ENCODE measurements at places on chromosomes 2 and 18.
A peak's percentile ranks its signal among the peaks of the same experiment; 100 is the strongest.

- no peak for DNase-seq
Measured at GRCh38 chr18:59387687-59388565, 28.9 kb upstream of the LMAN1 start.

DNA sequence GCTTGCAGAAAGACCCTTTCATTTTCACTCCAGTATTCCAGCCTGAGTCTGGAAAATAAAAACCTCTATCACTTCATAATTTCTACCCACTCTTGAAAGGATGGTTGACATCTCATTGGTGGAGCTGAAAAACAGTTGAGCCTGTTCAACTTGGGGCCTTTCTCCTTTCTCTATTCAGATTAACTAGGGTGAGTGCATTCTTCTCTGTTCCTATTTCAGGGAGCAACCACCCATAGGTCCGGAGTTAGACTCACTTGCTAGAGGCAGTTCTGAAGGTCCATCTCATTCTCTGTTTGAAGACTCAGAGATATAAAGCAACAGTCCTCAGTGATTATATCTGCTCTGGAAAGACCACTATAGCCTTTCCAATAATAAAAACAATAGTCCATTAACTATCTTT, 167.9 kb upstream of the SPOPL start:
- no peak for DNase-seq

- DNase-seq, result no peak
Measured at GRCh38 chr18:9739516-9739915, 31.4 kb downstream of the RAB31 start.

- no peak for DNase-seq
Measured at GRCh38 chr2:168517816-168518215, 61.7 kb downstream of the CERS6 start.

DNA sequence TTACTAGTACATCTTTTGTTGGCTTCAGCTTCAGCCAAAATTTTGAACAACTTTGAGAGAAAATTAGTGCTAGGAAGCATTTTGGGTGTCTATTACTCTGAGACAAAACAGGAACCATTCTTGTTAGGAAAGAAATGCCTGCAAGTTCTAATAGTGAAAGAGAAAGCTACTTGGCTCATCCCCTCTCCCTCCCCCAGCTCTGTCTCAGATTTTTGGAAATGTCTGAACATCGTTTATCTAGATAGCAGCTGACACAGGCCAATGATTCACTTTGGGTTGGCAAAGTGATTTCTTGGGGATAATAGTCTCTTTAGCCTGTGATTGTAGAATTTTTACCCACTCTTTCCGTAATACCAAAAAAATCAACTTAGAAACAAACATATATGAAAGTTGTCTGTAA, 42.3 kb upstream of the PTPRM start:
- no peak for DNase-seq

DNA sequence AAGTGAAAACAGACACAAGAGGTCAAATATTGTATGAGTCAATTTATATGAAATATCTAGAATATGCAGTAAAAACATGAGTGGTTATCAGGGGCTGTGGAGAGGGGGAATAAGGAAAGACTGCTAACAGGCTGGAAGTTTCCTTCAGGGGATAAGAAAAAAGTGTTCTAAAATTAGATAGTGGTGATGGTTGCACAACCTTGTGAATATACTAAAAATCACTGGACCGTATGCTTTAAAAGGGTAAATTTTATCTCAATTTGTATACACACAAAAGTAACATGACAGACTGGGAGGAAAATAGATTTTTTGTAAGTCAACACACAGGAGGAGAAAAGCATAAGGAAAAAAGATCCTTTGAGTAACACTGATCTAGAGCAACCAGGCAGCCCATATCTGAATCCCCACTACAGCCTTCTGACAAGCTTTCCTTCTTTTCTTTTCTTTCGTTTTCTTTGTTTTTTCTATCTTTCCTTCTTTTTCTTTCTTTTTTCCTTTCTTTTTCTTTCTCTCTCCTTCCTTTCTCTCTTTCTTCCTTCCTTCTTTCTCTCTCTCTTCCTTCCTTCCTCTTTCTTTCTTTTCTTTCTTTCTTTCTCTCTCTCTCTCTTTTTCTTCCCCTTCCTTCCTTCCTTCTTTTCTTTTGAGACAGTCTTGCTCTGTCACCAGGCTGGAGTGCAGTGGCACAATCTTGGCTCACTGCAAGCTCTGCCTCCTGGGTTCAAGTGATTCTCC, 95.4 kb downstream of the AAK1 start:
- no peak for DNase-seq

GRCh38 chr2:30716123-30716900, 90.9 kb downstream of the CAPN13 start:
- DNase-seq, result no peak

DNA sequence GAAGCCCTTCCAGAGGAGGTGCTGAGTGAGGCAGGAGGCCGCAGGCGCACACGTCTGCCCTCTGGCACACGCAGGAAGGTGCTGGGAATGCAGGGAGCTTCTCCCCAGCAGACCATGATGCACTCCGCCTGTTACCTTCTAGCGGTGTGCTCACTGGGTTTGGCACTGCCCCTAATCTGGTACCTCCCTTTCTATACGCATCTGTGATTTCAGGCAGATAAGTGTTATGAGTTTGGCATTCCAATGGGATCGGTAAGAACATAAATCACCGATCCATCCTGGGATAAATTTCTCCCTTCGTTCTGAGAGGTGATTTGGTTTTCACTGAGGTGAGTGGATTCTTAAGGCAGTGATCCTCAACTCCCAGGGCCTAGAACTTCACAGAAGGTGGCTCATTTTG, 34.6 kb downstream of the ODC1 start:
- no peak for DNase-seq

DNA sequence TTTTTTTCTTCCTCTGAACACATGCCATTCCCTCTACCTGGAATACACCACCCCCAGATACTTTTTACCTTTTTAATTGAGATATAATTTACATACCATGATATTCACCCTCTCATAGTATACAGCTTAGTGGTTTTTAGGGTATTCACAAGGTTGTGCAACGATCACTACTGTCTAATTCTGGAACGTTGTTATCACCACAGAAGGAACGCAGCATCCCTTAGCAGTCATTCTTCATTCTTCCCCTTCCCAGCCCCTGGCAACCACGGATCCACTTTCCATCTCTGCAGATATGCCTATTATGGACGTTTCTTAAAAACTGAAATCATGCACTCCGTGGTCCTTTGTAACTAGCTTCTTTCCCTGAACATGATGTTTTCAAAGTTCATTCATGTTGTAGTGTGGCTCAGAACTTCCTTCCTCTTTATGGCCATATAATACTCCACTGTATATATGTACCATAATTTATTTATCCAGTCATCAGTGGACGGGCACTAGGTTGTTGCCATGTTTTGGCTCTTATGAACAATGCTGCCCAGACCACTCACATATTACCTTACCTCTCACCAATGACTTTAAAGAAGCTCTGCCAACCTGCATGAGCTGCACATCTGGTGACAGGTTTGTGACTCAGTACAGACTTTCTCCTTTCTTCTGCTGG, 168.9 kb downstream of the CTIF start:
- no peak for DNase-seq

DNA sequence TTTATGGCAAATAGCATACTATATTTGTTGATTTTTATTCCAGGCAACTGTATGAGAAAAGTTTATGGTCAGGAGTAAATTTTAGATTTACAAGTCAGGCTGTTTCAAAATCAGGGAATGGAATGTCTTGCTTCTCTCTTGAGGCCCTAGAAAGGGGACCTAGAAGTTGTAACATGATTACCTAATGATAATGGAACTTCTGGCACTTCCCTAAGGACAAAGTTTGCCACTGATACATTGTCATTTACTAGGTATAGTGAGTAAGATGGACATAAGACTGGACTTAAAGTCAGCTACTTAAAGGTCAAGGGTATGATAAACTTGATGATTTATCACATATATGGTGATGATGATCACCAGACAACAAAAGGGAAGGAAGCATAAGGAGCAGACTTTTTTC, 103.3 kb upstream of the VRK2 start:
- peak; percentile 50 for DNase-seq

GRCh38 chr2:63875131-63875527, 33.4 kb downstream of the UGP2 start:
- DNase-seq, result peak; percentile 66

DNA sequence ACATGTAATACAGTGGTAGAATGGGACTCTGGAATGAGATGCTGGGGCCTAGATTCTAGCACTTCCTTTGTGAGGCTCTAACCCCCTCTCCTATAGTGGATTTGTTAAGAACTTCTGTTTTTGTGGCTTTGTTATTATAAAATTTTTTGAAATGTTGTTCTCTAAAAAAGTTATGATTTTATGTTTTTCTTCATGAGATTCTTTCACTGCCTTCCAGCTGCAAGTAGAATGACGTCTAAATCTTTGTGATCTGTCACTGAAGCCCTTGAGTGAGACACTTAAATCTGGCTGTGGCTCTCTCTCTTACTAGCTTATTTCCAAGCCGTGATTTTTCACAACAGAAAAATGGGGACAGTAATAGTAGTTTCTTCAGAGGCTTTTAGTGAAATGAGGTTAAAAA, 1.6 kb downstream of the CASP8 start:
- DNase-seq, result no peak

DNA sequence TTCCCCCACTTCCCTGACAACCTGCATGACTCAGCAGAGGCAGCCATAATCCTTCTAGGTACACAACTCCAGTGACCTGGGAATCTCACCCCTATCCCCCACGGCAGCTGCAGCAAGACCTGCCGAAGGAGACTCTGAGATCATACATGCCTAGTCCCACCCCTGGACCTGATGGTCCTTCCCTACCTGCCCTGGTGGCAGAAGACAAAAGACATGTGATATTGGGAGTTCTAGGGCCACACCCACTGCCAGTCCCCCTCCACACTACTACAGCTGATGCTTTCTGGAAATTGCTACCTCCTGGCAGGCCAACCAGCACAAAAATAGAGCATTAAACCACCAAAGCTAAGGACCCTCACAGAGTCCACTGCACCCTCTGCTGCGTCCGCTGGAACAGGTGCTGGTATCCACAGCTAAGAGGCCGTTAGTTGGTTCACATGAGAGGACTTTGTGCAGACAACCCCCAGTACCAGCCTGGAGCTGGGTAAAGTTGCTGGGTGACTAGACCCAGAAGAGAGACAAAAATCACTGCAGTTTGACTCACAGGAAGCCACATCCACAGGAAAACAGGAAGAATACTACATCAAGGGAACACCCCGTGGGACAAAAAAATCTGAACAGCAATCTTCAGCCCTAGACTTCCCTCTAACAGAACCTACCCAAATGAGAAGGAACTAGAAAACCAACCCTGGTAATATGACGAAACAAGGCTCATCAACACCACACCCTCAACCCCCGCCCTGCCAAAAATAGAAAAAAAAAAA, 12.5 kb downstream of the MARCO start:
- DNase-seq, result no peak

GRCh38 chr2:78068808-78069207, 546.6 kb upstream of the LRRTM4 start:
- no peak for DNase-seq

DNA sequence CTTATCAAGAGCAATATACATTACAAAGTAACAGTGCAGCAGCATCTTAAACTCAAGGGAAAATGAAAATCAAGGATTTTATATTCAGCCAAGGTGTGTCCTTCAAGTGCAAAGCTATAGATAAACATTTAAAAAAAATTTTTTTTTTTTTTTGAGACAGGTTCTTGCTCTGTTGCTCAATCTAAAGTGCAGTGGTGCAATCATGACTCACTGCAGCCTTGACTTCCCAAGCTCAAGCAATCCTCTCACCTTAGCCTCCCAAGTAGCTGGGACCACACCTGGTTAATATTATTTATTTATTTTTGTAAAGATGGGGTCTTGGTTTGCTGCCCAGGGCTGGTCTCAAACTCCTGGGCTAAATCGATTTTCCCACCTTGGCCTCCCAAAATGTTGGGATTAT, 9.0 kb downstream of the CDKL4 start:
- DNase-seq, result no peak

- DNase-seq, result no peak
Measured at GRCh38 chr2:21041462-21041861, 2.4 kb downstream of the APOB start.

GRCh38 chr2:207467716-207468347, 61.9 kb upstream of the CREB1 start:
- peak; percentile 82 for DNase-seq

GRCh38 chr2:101697124-101698013, at the start of gene MAP4K4:
MAP4K4 (plus strand) TSS chr2:101697707; CDS start chr2:101698081, 374 bp downstream.
- peak; percentile 83 for DNase-seq

DNA sequence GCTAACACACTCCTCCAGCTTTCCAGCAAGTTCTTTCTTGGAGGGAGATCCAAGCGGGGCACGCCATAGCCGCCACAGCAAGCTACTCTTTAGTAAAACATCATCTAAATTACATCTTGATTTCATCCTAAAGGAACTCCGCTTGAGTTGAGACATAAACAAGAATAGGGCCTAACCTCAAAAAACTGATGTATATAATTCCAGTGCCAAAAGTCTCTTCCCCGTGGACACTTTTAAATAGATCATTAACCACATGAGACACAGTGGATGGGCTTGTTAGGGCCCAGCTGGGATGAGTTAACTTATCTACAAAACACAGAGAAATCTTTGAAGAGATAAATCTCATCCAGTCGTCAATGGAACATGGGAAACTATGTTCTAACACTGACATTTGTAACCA, 20.8 kb upstream of the MLPH start:
- peak; percentile 50 for DNase-seq

GRCh38 chr2:215921895-215922294, 91.5 kb downstream of the MREG start:
- peak; percentile 94 for DNase-seq

- DNase-seq, result no peak
Measured at GRCh38 chr2:78532762-78533379, 492.6 kb upstream of the REG3G start.

Data from foreskin fibroblast (primary cell).